ENCODE measurements at places on chromosomes 12 and 14. TPM values are rescaled to one million over a fixed set of nuclear protein-coding genes. Genes with fewer than 3 reads are reported as not detected.

GRCh38 chr12:19641235-19642080 is 202.2 kb downstream of the AEBP2 start:
- DNase-seq, result no peak

GRCh38 chr12:62817556-62818271 is 117.2 kb downstream of the PPM1H start:
- DNase-seq, result no peak

- no peak for DNase-seq
Observed at GRCh38 chr14:50067723-50068495, 48.5 kb downstream of the VCPKMT start.

DNA sequence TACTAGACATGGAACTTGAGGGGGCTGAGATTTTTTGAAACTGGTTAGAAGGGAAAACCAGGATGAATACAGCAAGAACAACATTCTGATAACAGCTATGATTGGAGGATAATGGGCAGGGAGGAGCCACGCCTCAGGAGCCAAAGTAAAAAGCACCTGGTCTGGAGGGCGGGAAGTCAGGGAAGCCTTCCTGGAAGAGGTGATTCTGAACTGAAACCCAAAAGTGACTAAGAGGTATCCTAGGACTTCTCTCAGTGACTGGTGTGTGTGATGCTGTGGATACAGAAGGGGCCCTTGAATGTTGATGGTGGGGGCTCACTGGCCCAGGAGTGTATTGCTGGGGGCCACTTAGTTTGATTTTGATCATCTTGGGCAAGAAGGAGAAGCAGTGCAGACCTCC is 18.8 kb upstream of the GPR68 start:
- no peak for DNase-seq

DNA sequence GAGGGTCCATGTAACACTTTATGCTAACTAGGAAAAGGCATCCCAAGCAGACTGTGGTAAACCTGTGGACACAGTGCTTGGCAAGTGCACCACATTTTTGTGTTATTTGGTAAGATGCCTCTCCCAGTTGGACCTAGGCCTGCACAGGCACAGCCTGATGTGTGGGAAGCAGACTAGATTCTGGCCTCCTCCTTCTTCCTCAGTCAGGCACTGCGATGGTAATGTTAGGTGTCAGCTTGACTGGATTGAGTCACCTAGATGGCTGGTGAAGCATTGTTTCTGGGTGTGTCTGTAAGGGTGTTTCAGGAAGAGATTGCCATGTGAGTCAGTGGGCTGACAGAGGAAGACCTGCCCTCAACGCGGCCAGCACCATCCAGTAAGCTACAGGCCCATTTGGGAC is 25.3 kb upstream of the RHOJ start:
- DNase-seq, result no peak

GRCh38 chr14:91158091-91158790 is 44.4 kb downstream of the DGLUCY start:
- no peak for DNase-seq

DNA sequence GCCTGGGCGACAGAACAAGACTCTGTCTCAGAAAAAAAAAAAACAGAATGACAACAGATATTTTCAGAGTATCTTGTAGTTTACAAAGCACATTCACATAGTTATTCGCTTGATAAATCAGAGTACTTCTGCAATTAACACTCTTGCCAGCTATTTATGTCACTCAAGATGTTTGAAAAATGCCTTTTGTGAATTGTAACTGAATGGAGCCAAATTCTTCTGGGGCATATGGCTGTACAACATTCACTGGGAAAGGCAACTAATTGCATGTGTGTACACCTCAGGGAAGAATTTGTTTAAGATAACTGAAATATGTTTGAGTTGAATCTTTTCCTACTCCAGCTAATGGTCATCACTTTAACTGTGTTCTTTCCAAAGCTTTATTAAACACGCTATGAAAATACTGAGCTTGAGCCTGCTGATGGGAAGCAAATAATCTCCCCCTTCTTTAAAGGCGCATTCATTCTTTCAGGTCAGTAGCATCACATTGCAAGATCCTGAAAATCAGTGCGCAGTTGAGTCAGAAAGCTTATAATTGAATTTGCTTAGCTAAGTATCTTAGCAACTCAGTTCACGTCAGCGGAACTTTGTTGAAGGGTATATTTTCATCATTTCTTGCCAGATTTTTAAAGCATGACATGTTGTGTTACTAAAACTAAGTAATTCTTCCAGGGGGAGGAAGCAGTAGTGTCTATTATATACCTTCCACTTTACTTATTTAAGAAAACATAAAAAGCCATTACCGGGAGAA is 66.6 kb downstream of the SINHCAF start:
- no peak for DNase-seq

PTPRB gene
- total RNA-seq, result 2.3 TPM

STX2 gene
- total RNA-seq, result 7.9 TPM

CLEC1A gene
- total RNA-seq, result not detected

CLEC14A gene
- total RNA-seq, result not detected

PIWIL1 gene
- total RNA-seq, result not detected

SLC7A7 gene
- 16.8 TPM for total RNA-seq

DIO2 gene
- total RNA-seq, result not detected

Data from natural killer cell (primary cell).